ENCODE measurements at places on chromosomes 12 and 14.
A peak's percentile ranks its signal among the peaks of the same experiment; 100 is the strongest.

DNA sequence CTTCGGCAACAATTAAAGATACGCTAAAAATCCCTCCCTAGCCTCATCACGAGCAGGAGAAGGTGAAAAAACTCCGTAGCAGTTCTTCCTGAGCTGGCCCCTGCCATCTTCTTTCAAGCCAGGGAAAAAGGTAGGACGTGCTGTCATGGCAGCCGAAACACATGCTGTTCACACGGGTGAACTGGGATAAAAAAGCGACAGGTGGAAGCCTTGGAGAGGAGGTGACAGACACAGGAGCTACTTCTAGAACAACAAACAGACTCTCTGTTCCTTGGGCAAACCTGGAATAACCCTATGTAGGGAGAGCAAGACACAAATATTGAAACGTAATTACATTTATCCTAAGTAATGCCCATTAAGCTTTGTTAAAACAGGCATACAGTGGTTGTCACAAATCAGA lies 81.3 kb downstream of the KCNK10 start:
- no peak for DNase-seq

GRCh38 chr12:89870413-89871184 lies 162.0 kb upstream of the ATP2B1 start:
- DNase-seq: no peak

GRCh38 chr14:42541535-42542001 lies 934.9 kb downstream of the LRFN5 start:
- no peak for DNase-seq

- no peak for DNase-seq
Measured at GRCh38 chr12:113238309-113238708, 17.0 kb downstream of the TPCN1 start.

DNA sequence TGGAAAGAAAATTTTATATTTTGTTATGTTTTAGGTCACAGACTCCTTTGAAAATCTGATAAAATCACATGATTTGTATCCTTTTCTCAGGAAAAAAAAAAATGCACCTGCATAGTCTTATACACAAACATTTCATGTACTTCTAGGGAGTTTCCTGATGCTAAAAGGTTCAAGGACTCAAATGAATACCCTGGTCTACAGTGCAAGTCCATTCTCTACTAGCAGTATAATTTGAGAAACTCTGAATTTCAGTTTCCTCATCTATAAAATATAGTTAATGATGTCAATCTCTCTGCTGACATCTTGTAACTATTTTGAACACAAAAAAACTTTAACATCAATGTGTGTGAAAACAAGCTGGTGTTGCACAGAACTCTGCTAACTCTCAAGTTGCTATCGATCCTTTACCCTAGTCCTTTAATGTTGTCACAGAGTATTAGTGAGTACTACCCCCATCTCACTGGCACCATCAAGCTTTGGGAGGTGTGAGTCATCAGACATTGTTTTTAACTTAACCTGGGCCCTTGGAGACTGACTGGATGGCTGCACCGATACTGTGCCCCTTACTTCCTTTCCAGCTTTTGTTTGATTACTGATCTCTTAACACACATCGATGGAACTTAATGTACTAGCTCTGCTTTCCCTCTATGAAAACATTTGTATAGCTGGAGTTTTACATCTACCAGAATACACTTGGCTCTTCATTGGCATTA lies 251.9 kb upstream of the SOX5 start:
- DNase-seq: no peak

DNA sequence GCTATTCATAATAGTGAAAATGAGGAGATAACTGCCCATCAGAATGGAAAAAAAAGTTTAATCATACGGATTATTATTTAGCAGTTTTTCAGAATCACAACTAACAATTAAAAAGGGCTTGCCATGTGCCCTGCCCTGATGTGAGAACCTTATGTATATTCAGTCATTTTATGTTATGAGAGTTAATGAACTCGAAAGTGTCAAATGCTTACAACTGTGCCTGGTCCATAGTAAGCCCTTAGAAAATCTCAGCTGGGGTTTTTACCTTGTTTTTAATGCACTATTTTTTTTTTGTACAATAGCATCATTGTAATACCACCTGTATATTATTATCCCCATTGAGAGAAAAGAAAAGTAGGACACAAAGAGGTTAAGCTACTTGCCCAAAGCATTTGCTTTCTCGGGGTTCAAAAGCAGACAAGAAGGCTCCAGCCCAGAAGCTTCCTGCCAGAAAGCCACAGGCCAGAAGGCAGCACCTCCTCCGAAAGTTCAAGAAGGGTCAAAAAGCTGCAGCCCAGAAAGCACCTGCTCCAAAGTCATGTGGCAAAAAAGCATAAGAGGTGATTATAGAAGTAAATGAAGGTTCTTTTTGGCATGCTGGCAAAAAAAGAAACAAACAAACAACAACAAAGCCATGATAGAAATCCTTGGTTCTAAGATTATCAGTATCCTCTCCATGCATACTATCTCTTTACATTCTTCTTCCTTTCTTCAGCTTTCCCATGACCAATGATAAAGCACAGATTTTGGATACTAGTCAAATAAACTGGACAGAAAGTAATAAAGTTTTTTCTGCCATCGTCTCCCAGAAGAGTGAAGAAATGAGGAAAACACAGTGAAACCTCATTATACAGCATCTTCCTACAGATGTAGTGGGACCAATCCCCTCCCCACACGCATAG lies 59.1 kb upstream of the NAP1L1 start:
- peak; percentile 47 for DNase-seq

GRCh38 chr12:25625146-25625545 lies 72.1 kb upstream of the LMNTD1 start:
- DNase-seq: no peak

- DNase-seq: no peak
Measured at GRCh38 chr12:88516811-88517210, 63.5 kb downstream of the KITLG start.

- no peak for DNase-seq
Measured at GRCh38 chr12:52009081-52009751, 2.5 kb downstream of the TAMALIN start.

DNA sequence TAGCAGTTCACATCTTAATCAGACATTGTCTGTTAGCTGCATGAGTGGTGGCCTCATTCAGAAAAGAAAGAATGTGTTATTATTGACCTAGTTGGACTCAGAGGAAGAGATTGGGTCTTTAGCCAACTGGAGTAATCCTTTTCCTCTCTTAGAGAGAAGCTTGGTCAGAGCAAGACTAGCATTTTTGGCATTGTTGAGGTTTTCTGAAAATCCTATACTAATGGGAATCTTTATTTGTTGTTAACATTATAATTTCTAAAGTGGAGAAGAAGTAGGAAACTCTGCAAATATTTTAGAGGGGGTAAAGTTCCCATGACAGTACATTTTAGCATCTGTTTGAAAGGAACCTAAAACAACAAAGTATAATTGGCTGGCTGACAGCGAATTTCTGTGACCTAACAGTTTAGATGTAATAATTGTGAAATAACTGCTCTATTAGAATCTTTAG lies 9.7 kb downstream of the TOX4 start:
- no peak for DNase-seq

GRCh38 chr12:59040656-59041055 lies 120.4 kb upstream of the LRIG3 start:
- no peak for DNase-seq

Measured in CD4-positive, alpha-beta memory T cell (primary cell).